Natural killer cell treated with Interleukin-12 subunit alpha and Interleukin-12 subunit beta and Interleukin-15 and Interleukin-18, amount 100 ng/mL, for 72 hours (primary cell): ENCODE measurements at places on chromosomes 3 and 15. TPM values are rescaled to one million over a fixed set of nuclear protein-coding genes. Genes with fewer than 3 reads are reported as not detected.

DNA sequence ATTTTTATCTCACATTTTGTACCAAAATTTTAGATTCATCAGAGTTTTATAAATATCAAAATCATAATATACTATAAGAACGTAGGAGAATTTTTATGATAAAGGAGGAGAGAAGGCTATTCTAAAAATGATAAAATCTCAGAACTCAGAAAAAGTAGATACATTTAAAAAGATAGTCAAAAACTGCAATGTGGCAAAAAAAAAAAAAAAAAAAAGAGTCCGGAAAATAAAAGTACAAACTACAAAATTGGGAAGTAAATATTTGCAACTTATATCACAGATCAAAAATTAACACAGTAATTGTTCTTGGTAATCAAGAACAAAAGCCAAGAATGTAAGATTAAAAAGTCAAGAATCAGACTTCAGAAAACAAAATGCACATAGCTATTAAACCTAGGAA is 332.1 kb downstream of the MCTP2 start:
- no peak for DNase-seq

Gene STAB1
- total RNA-seq: 0.92 TPM

GRCh38 chr3:43048470-43048869 is 57.4 kb downstream of the POMGNT2 start:
- DNase-seq: no peak

GRCh38 chr3:14534516-14535191 is 5.5 kb downstream of the GRIP2 start:
- DNase-seq: no peak

DNA sequence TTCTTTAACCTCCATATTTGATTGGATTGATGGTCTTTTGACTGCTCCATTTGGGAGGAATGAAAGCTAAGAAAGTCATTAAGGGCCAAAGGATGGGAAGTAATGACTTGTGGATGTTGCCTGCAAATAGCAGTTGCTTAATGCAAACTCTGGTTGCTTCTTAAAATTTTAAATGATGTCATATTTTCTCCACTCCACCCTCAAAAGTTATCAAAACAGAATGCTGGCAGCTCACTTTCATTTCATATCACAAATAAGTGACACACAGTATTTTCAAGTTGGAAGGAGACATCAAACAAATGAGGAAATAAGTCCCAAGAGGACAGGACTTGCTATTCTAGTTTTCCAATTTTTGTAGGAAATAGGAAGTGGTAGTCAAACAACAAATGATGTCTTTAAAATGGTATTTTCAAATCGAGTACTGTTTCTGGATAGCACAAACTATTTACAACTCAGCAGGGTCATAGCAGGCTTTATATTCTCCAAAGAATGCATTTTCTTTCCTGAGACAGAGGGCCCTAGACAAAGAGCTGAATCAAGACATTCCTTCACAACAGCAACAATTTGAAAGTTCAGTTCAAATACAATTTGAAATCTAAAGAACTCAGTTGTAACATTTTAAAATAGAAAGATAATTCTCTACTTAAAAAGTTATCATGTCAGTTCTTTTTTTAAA is 165.1 kb upstream of the UBE2E1 start:
- no peak for DNase-seq

GRCh38 chr15:45551676-45552075 is 29.1 kb upstream of the SLC30A4 start:
- no peak for DNase-seq

DNA sequence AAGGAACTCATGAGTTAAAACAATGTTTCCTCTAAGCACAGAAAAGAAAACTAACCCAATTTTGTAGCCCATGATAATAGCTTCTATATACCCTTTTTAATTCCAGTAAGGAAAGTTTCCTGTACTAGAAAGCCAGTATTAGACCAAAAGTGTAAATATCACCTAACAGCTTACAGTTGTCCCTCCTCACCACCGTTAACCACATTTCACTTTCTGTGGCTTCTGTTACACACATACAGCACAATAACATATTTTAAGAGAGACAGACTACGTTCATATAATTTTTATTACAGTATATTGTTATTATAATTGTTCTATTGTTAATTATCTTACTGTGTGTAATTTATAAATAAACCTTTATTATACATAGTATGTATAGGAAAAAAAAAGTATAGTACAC is 74.1 kb downstream of the ZNF280D start:
- no peak for DNase-seq

DNA sequence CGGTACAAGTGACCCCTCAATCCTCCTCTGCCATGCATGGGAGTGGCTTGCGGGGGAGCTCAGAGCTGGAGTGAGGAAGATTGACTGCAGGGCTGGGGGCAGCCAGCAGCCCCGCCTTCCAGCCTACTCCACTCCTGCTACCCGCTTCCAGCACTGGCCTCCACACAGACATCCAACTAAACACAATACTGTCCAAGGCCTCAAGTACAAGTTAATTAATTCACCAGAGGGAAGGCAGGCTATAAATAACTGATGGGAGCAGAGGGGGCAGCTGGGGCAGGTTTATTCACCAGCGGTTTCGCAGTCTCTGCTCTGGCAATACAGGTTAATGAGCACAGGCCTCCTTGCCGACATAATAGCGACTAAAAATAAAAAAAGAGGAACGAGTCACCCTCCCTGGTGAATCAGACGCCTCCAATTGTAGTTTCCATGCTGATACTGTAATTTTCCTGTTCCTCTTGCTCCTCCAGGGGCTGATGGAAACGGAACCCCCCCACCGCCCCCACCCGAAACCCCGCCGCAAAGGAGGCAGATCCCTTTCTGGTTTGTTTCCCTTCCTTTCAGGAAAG is 166.4 kb upstream of the TLE3 start:
- peak; percentile 37 for DNase-seq

- DNase-seq: no peak
Measured at GRCh38 chr3:9345041-9345440, 17.8 kb upstream of the THUMPD3 start.

- DNase-seq: no peak
Measured at GRCh38 chr15:81280696-81281455, 43.1 kb downstream of the STARD5 start.

Gene PPP1R14D
- not detected for total RNA-seq

GRCh38 chr15:60883691-60884640 is 345.1 kb downstream of the RORA start:
- no peak for DNase-seq

Gene GOLGA6D
- not detected for total RNA-seq

Gene DZIP1L
- not detected for total RNA-seq

Gene EFHB
- 0.78 TPM for total RNA-seq
